Hypothalamus (tissue), 51 donors: ENCODE measurements at places on chromosomes 12 and 14.

DNA sequence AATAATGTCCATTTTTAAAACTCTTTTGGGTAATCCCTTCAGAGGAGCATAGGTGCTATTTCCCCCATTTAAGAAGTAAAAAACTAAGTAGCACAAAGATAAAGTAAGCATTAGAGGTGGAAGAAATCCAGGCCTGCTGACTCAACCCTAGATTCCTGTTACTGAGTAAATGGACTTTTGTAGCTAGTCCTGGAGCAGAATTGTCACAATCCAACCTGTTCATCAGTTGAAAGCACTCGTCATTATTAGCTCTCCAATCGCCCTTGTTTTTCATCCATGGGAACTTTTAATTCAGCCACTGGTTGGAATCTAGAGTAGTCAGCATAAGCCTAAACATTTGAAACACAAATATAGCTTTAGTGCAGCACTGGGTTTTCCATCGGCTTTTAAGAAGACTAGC lies 139.5 kb upstream of the AMIGO2 start:
- DNase-seq, result no peak

- no peak for DNase-seq
These were observed 151.4 kb downstream of the KCNC2 start for GRCh38 chr12:75058228-75058627.

DNA sequence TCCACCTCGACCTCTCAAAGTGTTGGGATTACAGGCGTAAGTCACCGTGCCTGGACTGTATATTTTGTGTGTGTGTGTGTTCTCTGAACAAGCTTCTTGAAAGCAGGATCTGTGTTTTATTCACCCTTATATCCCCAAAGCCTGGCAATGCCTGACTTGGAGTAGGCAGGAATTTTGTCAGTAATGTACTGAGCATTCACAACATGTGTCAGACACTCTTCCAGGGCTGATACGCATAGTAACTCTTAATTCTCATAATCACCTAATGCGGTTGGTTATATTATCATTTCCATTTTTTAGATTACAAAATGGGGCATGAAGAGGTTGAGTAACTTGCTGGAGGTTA lies 50.4 kb upstream of the PLEKHG3 start:
- DNase-seq, result no peak

DNA sequence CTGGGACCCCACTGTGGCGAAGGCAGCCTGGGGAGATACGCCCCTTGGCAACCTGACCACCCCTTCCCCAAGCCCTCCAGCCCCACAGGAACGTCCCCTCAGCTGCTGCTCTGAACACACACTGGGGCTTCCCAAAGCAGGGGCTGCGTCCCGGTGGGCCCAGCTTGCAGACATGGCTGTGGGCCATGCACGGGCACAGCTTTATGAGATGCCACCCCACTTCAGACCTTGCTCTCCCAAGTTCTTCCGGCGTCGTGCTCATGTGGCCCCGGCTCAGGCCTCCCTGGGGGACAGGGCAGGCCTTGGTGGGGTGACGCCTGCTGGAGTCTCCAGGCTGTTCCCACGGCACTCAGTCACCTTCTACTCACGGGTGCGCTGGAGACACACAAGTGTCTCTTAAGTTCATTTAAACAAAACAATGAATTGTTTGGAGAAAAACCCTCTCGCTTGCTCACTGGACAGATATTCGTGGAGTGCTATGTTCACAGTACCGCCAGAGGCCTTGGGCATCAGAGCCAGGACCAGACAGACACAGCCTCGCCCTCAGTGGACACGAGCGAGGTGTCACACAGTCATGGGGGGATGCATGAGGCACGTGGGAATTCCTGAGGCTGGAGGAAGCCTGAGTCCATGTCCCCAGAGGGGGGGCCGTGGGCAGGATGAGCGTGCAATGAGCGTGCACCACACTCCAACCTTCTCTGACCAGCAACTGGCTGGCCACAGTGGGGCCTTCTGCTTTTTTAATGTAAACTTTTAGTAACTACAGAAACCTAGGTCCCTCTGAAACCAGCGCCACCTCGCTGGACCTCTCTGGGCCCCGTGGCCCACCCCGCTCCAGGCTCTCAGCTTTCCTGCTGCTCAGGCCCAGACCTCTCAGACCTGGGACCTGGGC lies 4.3 kb downstream of the GALNT9 start:
- no peak for DNase-seq

GRCh38 chr12:1978078-1978862 lies 26.0 kb downstream of the DCP1B start:
- DNase-seq, result no peak

- no peak for DNase-seq
These were observed 60.7 kb downstream of the SLC6A12 start for GRCh38 chr12:153080-153746.

- no peak for DNase-seq
These were observed 153.6 kb upstream of the PLEKHA5 start for GRCh38 chr12:18975933-18976332.

DNA sequence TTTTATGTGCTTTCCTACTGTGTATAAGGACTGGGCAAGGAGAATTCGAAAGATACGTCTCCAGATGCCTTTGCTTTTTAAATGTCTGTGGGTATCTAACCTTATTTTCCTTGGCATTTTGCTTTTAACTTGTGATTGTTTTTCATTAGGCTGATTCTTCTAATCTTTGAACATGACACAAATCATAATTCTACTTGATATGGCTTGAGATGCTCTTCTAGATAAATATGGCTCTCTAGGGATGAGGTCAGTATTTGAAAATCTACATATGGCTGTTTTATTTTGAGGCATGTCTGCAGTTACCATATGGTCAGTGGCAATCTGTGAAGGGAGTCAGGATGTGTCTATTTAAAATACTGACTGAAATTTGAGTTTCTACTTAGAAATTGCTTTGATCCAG lies 139.2 kb downstream of the SLC2A13 start:
- no peak for DNase-seq

DNA sequence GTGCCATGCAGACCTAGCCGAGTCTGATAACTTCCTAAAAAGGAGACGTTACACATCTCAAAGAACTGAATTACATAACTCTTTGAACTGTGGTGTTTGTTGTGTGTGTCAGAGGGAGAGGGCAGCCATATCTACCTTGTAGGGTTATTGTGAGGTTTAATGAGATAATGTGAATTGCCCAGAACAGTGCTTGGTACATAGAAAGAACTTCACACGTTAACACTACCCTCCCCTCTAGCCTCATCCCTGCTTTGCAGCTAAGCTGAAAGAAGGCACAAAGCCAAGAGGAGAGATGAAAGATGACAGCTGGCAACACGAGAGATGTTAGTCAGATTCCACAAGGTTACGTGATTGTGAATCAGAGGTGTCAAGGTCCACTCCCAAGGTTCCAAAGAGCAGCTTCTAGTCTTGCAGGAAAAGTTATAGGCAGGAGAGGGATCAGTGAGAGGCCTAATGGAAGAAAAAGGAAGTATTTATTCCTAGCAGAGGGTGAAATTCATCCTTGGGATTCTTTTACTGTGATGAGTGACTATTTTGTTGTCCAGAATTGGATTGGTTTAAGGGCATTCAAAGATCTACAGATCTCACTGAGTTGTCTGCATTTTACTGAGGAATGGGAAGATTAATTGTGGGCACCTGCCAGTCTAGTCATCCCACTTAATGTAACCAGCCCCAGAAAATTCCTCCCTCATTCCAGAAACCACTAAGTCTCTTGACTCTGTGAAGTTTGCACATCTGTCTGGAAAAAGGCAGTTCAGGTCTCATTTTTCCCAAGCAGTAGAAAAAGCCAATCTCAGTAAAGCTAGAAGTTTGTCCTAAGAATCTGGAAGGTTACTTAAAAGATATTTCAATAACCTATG lies 25.9 kb upstream of the WNK1 start:
- DNase-seq, result no peak

DNA sequence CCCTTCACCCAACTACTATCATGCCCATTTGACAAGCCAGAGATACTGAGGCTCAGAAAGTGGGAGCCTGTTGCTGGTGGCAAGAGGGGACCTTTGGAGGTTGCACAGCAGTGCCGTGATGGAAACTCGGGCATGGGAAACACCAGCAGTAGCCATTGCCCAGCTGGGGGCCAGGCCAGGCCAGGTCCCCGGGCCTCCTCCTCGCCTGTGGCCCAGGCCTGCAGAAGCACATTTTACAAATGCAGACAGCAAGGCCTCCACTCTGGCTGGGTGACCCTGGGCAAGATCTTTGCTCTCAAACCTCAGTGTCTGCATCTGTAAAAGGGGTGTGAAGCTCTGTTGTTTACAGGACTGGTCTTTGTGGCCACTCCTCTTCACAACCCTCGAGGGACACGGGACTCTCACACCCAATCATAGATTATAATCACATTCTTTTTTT lies 4.5 kb upstream of the SH2B3 start:
- no peak for DNase-seq

DNA sequence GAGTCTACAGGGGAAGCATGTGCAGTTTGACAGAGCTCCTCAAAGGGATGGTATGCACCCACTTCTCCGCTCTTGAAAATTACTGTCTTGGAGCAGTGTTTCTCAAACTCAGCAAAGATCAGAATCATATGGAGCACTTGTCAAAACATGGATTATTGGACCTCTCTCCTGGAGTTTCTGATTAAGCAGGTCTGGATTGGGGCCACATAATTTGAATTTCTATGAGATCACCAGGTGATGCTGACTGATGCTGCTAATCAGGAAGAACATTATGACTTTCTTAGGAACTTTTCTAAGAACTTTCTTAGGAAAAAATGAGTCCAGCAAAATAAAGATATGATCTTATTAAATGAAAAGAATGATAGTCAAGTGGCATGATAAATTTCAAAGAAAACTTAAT lies 144.3 kb downstream of the CPNE8 start:
- DNase-seq, result no peak
